ENCODE measurements at places on chromosomes 6 and 20.

DNA sequence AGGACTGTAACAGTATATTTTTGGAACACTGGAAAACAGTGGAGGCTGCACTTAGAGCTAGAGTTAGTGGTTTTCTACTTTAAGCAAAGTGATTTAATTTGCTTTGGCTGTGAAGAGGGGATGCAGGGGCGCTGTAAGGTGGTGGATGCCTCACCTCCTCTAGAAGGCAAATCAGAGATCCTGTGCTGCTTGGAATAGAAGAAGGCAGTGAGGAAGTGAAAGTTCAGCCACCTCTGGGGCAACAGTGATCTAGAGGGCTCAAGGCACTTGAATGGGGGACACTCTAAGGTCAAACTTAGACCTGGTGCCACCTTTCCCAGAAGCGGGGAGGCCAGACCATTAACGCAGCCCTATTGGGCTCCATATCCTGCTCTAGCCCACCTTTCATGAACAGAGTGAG is 19.0 kb upstream of the SNRPB2 start:
- no peak for DNase-seq

GRCh38 chr20:43006651-43007375 is 182.9 kb downstream of the PTPRT start:
- no peak for DNase-seq

DNA sequence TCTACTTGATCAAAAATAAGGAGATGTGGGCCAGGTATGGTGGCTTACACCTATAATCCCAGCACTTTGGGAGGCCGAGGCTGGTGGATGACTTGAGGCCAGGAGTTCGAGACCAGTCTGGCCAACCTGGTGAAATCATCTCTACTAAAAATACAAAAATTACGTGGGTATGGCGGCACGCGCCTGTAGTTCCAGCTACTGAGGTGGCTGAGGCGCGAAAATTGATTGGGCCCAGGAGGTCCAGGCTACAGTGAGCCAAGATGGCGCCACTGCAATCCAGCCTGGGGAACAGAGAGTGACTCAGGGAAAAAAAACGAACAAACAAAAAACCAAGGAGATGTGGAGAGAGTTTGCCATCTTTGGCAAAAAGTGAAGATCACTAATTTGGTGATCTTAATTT is 65.3 kb downstream of the BMP2 start:
- no peak for DNase-seq

- no peak for DNase-seq
These were observed 30.3 kb downstream of the PPARD start for GRCh38 chr6:35372633-35373032.

GRCh38 chr6:17268114-17268513 is 13.0 kb upstream of the RBM24 start:
- no peak for DNase-seq

DNA sequence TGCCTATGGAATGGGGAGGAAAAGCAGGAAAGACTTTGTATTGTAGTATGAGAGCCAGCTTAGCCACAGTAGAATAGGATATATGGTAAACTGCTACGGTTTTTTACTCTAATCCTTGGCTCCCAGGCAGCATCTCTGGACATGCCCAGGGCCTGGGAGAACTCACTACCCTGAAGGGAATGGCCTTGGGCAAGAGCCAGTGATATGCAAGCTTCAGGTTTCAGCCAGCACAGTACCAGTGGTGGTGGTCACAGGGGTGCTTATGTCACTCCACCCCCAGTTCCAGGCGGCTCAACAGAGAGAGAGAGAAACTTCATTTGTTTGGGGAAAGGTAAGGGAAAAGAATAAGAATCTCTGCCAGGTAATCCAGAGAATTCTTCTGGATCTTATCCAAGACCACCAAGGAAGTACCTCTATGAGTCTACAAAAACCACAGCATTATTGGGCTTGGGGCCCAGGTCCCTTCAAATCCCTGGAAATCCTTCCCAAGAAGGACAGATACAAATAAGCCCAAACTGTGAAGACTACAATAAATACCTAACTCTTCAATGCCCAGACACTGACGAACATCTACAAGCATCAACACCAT is 121.2 kb downstream of the THBS2 start:
- no peak for DNase-seq

GRCh38 chr20:63854766-63855362 is 6.4 kb upstream of the ABHD16B start:
- no peak for DNase-seq

DNA sequence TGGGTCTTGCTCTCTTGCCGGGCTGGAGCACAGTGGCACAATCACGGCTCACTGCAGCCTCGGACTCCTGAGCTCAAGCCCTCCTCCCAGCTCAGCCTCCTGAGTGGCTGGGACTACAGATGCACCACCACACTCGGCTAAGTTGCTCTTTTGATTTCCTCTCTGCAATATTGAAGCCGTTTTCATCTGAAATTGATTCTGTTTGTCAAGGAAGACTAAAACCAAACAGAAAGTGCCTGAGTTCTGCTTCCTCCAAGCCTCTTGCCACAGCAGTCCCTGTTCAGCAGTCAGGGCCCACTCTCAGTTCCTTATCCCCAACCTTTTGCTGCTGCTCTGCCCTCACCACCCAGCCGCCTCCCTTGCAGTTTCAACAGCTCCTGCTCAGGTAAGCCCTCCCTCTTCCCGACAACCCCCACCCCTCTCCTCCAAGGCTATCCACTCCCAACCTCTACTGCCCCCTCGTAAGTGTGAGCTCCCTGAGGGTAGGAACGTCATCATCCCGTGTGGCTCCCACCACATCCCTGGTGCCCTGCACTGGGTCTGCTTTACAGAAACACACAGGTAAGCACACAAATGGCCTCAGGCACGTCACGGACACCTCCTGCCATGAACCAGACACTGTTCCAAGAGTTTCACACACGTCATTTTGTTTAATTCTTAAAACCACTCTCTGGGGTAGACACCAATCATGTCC is 70.7 kb upstream of the TAB2 start:
- DNase-seq: no peak

DNA sequence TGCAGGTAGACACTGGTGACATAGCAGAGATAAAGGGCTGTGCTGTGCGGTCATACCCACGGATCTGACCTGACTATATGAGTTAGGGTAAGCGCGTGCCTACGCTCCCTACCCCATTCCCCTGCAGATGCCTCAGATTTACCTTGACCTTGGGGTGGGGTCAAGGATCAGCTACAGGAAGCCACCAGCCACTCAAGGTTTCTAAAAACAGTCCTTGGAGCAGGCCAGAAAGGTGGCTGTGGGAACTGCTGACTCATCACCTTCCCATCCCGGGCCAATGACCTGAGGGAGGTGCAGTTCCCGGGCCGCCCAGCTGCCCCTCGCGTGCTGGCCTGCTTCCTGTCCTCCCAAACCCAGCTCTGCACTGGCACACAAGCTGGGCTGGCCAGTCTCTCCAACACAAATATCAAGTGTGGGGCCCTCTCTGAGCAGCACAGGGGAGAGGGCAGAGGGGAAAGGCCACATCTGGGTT is 23.0 kb downstream of the KCNK5 start:
- no peak for DNase-seq

DNA sequence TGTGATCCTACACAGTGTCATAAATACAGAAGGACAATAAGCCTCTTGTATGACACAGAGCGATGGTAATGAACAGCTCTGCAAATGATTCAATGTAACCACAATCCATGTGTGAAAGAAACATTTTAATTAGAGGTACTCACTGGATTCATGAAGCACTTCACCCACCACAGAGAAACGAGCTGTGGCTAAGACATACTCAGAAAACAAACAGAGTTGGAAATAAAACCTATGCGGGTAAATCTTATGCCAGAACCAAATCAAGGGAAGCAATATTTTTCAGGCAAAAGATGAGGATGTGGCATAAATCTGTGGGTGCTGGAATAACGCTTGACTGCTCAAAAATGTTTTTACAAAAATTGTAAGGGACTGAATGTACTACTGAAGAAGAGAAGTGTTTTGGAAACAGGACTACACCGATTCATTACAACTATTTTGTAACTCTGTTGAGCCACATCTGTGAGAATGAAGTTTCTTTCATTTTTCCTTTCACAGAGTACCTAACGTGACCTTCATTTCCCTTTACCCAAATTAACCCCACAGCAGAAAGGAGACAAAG is 112.1 kb downstream of the WDR27 start:
- DNase-seq: no peak

- DNase-seq: no peak
These were observed 772.8 kb upstream of the DEFB115 start for GRCh38 chr20:30484749-30485070.

DNA sequence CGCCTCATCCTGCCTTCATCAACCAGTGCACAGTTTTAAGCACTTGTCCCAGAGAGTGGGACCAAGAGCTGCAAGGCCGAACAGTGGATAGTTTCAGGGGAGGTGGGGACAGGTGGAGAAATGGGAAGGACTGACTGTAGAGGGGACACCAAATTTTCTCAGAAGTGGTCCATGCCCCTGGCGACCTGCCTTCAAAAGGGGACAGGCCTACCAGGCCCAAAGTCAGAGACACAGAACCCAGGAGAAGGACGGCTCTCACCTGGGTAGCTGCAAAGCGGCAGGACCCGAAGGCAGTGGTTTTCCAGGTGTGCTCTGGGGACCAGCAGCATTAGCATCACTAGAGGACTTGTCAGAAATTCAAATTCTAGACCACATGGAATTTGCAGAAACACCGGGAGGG is 5.8 kb downstream of the TFEB start:
- DNase-seq: no peak

DNA sequence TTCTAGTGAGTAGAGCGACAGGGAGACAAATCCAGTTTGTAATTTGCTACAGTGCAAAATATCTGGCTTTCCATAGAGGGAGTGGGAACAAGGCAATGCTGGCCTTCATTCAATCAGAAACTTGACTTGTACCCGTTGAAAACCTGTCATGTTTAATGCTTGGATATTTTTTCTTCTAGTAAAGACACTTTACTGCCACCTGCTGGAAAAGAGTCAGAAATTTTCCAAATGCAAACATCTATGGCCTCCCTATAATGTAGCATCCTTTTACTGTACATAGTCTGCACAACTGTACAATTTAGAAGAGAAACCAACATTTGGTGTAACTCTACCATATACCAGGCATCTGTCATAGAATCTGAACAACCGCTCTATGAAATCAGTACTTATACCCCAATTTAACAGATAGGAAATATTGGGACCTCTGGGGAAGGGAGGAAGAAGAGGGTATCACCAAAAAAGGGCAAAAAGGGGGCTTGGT is 16.7 kb upstream of the TBC1D20 start:
- no peak for DNase-seq

DNA sequence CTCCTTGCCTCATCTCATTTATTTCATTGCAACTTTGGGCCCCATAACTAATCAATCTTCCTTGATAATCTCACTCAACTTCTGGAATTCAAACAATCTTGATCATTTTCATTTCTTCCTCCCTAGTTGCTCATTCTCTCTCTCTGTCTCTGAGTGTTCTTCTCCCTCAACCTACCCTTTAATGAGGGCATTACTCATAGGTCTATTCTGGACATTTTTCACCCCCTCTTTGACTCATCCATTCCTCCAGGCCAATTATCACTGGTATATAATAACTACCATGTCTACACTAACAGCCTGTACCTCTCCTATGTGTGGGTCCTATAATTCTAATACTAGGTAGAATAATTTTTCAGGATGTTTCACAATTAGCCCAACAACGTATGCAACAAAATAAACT is 78.8 kb downstream of the COL21A1 start:
- no peak for DNase-seq

DNA sequence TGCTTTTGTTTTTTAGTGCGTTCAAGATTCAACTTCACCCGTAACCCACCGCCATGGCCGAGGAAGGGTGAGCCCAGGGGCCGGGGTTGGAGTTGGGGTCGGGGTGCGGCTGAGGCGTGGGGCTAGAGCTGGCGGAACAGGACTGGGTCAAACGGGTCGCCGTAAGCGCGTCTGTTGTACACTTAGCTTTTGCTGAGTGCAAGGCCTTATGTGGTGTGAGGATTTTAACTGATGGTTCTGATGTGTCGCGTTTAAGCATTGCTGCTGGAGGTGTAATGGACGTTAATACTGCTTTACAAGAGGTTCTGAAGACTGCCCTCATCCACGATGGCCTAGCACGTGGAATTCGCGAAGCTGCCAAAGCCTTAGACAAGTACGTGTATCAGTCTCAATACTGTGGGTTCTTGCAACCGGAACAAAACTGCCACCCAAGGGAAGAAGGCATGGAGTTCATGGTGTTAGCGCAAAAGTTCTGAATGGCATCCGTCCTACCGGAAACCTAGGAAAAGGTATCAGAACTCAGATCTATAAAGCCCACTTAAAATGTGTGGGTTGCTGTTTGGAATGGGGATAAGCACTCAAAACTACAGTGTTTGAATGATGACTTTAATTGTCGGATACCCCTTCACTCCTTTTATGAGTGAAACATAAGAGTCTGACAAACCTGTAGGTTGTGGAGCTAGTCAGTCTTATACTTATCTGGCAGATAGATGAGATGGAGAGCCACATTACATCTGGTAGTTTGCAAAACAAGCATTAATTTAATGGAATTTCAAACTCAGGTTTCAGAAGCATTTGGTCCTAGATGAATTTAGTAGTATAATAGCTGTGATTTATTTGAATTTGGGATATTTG is 574 bp downstream of the RPS12 start:
- no peak for DNase-seq

GRCh38 chr6:9485992-9486391 is 928.9 kb downstream of the TFAP2A start:
- no peak for DNase-seq

GRCh38 chr6:139883776-139884175 is 509.3 kb upstream of the CITED2 start:
- DNase-seq: no peak

- no peak for DNase-seq
These were observed 16.1 kb downstream of the ZC2HC1B start for GRCh38 chr6:143880412-143880811.

- DNase-seq: no peak
These were observed 153.7 kb upstream of the PRDM1 start for GRCh38 chr6:105932440-105932839.

DNA sequence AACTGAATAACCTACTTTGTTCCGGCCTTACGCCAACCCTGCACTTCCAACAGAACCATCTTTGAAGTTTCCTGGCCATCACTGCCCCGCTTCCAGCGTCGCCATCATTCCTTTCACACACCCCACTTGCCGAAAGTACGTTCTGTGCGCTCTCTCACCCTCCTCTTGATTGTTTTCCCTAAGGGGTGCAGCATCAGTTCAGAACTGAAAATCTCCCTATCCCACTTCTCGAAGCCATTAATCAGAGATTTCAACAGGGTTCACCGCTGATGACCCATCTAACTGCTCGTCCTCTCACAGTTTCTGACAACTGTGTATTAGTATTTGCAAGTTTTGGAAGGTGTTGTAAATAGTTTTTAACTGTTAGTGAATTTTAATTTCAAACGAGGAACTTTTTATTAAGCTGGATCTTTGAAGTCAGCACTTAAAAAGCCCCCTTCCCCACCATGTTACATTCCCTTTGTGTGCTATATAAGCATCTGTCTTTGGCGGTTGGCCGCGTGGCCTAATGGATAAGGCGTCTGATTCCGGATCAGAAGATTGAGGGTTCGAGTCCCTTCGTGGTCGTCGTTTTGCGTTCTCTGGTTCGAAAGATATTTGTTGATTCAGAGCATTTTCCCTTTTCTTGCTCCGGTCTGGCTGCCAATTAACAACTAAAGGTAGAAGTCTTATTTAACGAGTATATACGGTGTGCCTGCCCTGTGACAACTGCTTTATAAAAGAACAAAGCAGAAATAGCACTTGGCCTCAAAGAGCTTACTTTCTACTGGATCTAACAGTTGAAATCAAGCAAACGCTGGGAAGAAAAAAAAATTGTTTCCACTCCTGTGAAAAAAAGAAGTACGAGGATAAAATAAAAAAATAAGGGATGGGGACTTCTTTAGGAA is 42.6 kb downstream of the TRIM27 start:
- no peak for DNase-seq
